ENCODE measurements at places on chromosomes 7 and 10.

DNA sequence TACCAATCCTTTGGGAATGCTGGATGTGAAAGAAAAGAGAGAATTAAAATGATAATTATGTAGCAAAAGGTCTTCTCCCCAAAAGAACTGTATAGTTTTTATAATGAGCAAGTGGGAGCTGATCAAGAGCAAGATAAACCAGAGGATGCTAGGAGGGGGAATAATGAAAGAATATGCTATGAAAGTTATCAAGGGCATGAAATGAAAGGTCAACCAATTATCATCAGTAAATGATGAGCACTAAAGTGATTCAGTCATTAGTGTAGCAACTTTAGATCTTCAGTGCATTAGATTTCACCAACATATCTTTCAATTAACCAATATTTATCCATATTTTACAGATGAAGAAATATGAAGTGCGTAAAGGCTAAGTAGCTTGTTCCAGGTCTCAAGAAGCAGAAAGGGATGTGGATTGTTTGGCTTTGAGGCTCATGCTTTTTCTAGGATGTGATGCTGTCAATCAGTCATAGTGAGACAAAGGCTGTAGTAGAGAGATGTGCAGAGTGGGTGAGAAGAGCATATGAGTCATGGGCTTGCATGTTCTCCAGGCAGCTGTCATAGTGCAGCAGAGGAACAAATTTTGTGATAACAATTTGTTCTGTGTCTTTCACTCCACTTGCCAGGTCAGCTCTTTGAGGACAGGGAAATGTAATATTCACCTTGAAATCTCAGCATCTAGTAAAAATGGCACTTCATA lies 5.7 kb upstream of the OR2F2 start:
- no peak for DNase-seq
- no peaks in the 10 kb centered on the region for H3K27me3 ChIP-seq
- no peaks in the 10 kb centered on the region for H3K4me1 ChIP-seq
- H3K27ac ChIP-seq, result no peak overlapping the region

- no peak overlapping the region for H3K27ac ChIP-seq
- H3K27me3 ChIP-seq, result no peaks in the 10 kb centered on the region
- H3K4me3 ChIP-seq, result no peak overlapping the region
- H3K4me1 ChIP-seq, result no peaks in the 10 kb centered on the region
Observed at GRCh38 chr10:17147884-17148489, 18.4 kb upstream of the CUBN start.

- no peak overlapping the region for H3K27ac ChIP-seq
- H3K4me3 ChIP-seq, result no peak overlapping the region
- H3K27me3 ChIP-seq, result no peaks in the 10 kb centered on the region
- H3K4me1 ChIP-seq, result no peaks in the 10 kb centered on the region
- peaks cover 60% of the 10 kb centered on the region for H3K36me3 ChIP-seq
Observed at GRCh38 chr7:140454657-140455015, 24.7 kb downstream of the MKRN1 start.

GRCh38 chr10:96501985-96502384 lies 11.7 kb downstream of the TLL2 start:
- H3K27ac ChIP-seq, result no peak overlapping the region
- DNase-seq, result no peak
- H3K36me3 ChIP-seq, result no peaks in the 10 kb centered on the region
- no peaks in the 10 kb centered on the region for H3K4me1 ChIP-seq
- no peak overlapping the region for H3K4me3 ChIP-seq

- no peak overlapping the region for H3K4me3 ChIP-seq
- no peak overlapping the region for H3K27ac ChIP-seq
- no peaks in the 10 kb centered on the region for H3K36me3 ChIP-seq
- DNase-seq, result no peak
- no peaks in the 10 kb centered on the region for H3K4me1 ChIP-seq
- no peaks in the 10 kb centered on the region for H3K27me3 ChIP-seq
Observed at GRCh38 chr10:57898231-57898630, 369.5 kb downstream of the IPMK start.

DNA sequence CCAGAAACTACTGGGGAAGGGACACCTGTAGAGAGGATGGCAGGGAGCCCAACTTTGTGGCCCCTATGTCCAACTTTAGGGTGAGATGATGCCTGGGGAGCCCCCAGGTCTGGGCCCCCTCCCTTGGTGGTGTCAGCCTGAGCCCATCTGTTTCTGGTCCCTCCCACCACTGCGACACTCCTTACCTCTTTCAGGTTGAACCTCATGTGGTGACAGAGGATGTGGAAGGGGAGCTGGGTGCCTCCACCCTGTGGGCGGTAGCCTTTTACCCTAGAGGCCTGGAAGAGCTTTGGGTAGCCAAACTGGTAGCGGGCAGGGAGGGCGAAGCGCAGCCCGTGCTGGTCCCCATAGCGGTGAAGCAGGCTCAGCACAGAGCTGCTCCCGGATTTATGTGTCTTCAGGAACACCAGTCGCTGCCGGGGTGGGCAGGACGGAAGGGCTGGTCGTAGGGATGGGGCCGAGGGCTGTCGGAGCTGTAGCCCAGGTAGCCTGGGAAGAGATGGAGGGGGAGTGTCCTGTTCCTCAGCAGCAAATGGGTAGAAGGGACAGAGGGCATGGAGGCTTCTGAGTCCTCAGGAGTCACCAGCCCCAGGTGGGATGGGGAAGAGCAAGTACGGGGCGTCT lies 2.0 kb downstream of the GAL3ST4 start:
- DNase-seq, result no peak
- H3K4me1 ChIP-seq, result no peaks in the 10 kb centered on the region
- no peak overlapping the region for H3K4me3 ChIP-seq
- H3K27ac ChIP-seq, result no peak overlapping the region

DNA sequence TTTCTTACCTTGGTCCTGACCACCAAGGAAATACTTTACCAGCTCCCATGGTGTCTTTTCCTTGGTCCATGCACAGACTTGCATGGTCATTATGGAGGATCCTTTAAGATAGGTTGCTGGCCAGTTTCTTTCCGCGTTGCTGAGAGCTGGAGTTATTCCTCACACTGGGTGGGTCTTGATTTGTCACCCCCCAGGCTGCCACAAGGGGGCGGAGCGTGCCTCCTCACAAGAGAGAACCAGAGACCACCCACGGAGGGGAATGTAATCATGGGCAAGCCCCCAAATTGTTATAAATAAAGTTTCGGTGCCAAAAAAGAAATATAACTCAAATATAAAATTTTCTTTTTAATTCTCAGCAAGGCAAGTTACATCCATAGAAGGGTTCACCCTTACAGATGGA lies 10.5 kb upstream of the TRIM24 start:
- H3K4me3 ChIP-seq, result no peak overlapping the region
- H3K27ac ChIP-seq, result no peak overlapping the region
- no peaks in the 10 kb centered on the region for H3K27me3 ChIP-seq
- no peaks in the 10 kb centered on the region for H3K4me1 ChIP-seq

DNA sequence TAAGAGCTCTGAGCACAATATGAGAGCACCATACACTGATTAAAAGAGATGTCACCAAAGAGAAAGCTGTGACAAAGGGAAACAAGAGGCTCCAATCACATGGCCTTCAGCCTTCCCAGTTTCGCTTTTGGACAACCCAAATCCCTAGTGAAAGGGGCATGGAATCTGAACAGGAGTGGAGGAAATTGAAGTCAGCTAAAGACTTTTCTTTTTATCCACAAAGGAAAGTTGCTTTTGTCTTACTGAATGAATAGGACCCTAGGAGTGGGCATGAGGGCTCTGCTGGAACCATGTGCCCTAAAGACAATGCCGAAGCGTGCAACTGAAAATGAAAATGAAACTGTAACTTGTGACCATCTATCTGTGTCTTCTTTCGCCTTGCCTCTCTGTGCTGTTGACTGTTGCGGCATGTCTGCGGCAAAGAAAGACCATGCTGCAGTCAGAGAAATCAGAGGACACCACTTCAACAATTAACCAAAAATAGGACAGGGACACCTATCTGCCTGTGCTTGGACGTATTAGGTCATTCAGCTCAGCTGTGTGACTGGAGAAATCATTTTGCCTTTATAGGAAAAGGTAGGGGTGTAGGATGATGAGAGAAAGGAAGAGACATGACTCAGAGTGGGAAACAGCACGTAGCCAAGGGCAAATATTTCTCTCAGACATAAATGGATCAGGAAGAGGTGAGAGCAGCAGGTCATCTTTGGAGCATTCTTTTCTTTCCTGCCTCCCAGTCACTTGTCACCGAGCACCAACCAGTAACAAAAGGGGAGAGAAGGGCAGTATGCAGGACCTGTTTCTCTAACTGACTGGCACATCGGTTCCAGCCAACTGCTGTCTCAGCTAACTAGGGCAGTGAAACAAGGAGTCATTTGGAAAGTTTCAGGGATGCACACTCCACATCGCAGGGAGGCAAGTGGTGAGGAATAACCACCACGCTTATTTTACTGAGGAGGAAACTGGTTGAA lies 12.3 kb downstream of the CAV2 start:
- DNase-seq, result no peak
- H3K36me3 ChIP-seq, result peaks cover 9% of the 10 kb centered on the region
- peak overlapping the region; percentile 85 for H3K27ac ChIP-seq
- peaks cover 26% of the 10 kb centered on the region for H3K4me1 ChIP-seq
- H3K27me3 ChIP-seq, result no peaks in the 10 kb centered on the region
- H3K4me3 ChIP-seq, result peak overlapping the region; percentile 28

DNA sequence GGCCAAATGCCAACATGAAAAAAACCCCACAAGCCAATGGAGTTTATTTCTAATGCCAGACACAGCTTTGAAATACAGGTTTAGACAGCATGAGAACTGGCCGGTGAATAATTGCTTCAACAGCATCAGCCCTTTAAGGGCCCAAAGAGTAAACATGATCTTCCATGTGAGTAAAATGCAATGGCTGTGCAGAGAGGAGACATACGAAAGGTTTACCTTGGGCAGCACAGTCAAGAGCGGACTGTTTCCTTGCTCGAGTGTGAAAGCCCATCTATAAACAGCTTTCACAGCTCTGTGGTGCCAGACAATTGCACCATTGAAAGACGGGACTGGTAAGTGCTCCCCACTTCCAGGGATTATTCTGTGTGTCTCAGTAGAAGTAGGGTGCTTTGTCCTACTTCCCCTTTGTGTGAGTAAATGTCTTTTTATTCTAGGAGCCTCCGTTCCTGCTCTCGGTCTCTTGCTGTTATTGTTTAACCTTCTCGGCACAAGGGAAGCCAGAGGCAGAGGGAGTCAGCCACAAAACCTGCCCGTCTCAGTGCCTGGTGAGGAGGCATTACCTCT lies 77.8 kb upstream of the KAT6B start:
- no peaks in the 10 kb centered on the region for H3K4me1 ChIP-seq
- H3K27me3 ChIP-seq, result no peaks in the 10 kb centered on the region
- no peak for DNase-seq
- H3K27ac ChIP-seq, result no peak overlapping the region
- H3K4me3 ChIP-seq, result no peak overlapping the region
